PC-3 (cell line): ENCODE measurements at places on chromosomes 16 and 17. TPM values are rescaled to one million over a fixed set of nuclear protein-coding genes. Genes with fewer than 3 reads are reported as not detected.

Gene PPP1R1B
- total RNA-seq, result 2.9 and 3.1 TPM in 2 replicates

Gene CCL16
- not detected in 2 replicates for total RNA-seq

Gene ARL5C
- total RNA-seq, result 0.58 TPM in 1 of 2 replicates, not detected in the other

DNA sequence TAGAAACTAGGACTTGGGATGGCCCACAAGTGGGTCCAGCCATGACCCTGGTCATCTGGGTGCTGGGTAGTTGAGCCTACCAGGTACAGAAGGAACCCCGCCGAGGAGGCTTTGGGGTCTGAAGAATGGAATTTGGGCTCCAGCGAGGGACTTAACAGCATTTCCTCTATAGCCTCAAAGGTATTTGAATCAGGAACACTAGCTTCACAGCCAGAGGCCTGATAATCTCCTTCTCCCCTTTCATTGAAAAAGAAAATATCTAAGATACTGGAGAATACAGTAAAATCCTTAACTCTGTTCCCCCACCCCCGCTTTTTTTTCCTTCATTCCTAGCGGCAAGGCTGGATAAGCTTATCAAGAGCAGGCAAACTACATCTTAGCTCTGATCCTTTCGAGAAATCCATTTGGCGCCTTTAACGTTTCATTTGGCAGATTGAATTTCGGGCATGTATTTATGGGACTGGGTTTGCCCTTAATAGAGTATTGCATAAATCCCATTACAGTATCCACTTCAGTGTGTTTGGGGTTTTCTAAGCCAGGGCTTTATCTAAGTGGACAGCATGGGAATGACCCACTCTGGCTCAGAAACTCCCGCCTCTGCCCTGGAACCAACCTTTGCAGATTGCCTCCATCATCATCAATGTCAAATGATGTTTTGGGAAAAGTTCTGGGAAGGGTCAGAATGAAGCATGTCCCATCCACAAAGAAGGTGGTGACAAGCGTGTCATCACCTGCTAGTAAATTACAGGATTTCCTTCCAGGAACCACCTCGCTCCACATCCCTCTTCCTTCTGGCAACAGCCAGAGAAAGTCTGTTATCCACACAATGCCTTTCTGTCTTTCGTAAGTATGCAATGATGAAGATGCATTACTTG lies 36.9 kb downstream of the XYLT1 start:
- no peak for DNase-seq

DNA sequence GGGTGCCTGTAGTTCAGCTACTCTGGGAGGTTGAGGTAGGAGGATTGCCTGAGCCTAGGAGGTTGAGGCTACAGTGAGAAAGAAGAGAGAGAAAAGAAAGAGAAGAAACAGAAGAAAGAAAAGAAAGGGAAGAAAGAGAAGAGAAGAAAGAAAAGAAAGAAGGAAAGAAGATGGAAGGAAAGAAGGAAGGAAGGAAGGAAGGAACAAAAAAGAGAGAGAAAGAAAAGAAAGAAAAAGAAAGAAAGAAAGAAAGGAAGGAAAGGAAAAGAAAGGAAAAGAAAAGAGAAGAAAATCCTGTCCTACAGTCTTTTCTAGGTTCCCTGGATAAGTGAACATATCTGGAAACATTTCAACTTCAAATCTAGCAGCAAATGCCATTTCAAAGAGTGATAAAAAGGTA lies 29.6 kb upstream of the PHLPP2 start:
- DNase-seq, result no peak
